ENCODE measurements at places on chromosomes 12 and 14.

- DNase-seq, result no peak
Measured at GRCh38 chr12:67747869-67748742, 99.6 kb downstream of the DYRK2 start.

DNA sequence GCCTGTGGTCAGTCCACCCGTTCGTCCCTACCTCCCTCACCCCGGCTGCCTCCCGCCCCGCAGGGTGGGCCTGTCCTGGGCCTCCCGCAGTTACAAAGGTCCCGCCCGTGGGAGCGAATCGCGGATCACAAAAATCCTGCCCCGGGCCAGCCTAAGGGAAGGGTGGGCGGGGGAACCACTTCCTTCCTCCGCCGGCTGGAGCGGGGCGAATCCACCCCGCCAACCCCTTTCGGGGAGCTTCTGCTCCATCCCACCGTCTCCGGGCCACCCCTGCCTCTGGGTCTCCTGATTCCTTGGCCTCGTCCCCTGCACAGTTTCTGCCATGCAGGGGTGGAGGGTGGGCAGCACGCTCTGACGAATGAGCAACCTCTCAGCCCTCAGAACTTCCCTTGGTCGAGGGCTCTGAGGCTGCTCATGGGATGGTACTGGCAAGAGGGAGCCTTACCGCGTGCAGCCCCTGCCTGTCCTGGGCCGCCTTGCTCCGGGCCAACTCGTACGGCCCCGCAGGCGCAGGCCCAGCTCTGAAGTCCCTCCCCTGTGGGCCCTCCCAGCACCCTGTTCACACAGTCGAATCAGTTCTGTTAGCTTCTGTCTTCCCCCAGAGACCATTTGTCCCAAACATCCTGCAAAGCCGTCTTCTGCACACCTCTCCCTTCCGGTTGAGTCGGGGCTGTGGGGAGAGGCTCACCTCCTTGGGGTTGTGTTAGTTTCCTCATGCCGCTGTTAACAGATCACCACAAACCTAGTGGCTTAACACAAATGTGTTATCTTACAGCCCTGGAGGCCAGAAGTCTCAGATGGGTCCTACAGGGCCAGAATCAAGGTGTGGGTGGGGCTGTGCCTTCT is 589 bp upstream of the HVCN1 start:
- peak; percentile 56 for DNase-seq

GRCh38 chr12:127504874-127505273 is 762.1 kb upstream of the TMEM132C start:
- no peak for DNase-seq

GRCh38 chr14:106665814-106666213 is 1139.4 kb downstream of the TMEM121 start:
- no peak for DNase-seq

- no peak for DNase-seq
Measured at GRCh38 chr12:95231190-95231589, 13.6 kb downstream of the VEZT start.

- DNase-seq, result peak; percentile 76
Measured at GRCh38 chr12:6953442-6954315, 2.5 kb downstream of the PTPN6 start.

DNA sequence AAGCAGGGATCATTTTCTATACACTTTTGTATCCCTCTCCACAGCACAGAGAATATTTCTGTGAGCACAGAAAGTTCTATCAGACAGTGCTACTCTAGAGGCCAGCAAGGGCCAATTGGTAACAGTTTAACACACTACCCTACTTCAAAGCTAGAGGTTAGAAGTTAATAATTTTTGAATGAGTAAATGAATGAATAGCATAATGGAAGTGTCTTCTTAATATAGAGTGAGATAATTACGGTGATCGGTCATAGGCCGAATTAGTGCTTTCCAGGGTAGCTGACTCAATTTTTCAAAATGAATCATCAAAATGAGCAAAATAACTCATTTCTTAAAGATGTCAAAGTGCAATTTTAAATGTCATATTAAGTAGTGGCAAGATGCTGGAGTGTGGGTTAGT is 67.0 kb upstream of the CCDC198 start:
- no peak for DNase-seq

GRCh38 chr12:132503618-132504204 is 13.8 kb downstream of the FBRSL1 start:
- DNase-seq, result no peak

DNA sequence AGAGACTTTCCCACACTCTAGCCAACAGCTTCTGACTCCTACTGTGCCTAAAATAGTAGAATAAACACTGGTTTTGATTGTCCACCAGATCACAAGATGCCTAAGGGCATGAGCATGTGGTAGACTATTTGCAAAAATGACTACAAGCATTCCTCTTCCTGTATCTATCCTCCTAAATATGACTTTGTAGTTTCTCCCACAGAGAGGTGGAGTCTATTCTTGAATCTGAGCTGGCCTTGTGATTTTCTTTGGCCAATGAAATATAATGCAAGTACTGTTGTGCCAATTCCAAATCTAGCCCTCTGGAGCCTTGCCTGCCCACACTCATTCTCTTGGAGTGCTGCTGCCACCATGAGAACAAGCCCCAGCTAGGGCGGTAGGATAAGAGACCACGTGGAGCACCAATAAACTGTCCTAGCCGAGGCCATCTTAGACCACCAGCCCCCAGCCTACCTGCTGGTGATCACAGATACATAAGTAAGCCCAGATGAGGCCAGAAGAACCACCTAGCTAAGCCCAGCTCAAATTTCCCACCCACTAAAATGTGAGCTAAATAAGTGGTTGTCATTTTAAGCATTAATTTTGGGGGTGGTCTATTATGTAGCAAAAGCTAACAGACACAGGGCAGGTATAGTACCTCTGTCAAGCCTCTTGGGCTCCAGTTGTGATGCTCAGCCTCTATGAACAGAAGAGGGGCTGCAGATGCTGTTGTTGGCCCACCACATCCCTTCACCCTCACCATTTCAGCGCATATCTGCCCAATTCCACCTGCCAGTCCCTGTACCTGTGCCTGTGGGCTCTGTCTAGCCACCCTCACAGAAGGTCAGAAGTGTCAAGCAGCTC is 17.9 kb downstream of the ZFP36L1 start:
- DNase-seq, result no peak

- no peak for DNase-seq
Measured at GRCh38 chr14:100537446-100538350, 49.5 kb downstream of the BEGAIN start.

DNA sequence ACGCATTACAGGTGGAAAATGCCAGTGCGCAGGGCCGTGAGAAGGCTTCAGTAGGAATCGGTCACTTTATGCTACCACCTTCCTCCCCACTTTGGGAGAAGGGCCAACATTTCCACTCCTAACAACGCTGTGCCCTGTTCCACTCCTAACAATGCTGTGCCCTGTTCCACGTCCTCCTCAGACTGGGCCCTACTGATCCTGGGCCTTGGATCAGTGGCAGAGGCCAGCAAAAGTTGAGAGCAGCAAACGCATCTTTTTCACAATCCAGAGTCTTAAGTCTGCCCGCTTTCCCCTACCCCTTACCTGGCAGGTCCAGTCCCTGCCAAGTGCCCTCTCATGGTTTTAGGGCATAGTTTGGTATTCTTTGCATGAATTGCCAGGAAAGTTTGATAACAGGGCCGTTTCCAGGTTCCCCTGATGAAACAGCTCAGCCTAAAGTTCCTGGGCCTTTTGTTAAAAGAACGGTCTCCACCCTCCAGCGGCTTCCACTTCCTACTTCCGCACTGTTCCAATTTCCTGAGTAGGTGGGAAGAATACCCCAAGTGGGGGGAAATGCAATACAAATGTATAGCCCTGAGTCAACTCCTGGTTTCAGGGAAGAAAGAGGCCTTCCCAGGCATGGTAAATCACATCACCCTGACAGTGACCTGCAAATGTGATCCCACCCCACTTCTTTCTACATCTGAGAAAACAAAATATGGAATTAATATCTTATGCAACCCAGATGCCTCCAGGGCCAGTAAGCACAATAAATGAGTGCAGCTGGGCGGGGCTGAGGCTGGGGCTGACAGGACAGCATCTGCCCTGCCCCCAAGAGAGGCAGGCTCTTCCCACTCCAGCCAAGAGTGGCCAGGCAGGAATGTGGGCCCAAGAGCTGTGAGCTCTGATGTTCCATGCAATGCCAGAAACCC is 15.0 kb downstream of the KCTD10 start:
- no peak for DNase-seq

DNA sequence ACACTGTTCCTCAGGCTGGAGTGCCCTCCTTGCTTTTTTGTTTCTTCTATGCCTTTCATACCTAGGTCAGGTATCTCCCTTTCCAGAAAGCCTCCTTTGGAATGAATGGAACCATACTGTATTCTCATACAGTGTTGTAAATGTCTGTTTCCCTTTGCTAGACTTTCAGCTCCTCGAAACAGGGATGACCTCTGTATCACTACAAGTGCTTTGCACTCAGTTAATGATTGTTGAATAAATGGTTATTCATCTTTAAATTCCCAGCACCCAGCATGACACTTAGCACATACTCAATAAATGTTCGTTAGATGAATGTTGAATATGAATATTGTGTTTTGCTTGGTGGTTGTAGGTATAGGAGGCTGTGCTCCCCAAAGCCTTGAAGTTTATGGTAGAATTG is 5.9 kb upstream of the TULP3 start:
- DNase-seq, result no peak

- DNase-seq, result no peak
Measured at GRCh38 chr14:101462726-101463565, 98.3 kb upstream of the DIO3 start.

GRCh38 chr12:55037351-55037987 is 17.7 kb downstream of the NEUROD4 start:
- no peak for DNase-seq

- DNase-seq, result peak; percentile 63
Measured at GRCh38 chr14:23631702-23632460, 4.3 kb upstream of the DHRS2 start.

DNA sequence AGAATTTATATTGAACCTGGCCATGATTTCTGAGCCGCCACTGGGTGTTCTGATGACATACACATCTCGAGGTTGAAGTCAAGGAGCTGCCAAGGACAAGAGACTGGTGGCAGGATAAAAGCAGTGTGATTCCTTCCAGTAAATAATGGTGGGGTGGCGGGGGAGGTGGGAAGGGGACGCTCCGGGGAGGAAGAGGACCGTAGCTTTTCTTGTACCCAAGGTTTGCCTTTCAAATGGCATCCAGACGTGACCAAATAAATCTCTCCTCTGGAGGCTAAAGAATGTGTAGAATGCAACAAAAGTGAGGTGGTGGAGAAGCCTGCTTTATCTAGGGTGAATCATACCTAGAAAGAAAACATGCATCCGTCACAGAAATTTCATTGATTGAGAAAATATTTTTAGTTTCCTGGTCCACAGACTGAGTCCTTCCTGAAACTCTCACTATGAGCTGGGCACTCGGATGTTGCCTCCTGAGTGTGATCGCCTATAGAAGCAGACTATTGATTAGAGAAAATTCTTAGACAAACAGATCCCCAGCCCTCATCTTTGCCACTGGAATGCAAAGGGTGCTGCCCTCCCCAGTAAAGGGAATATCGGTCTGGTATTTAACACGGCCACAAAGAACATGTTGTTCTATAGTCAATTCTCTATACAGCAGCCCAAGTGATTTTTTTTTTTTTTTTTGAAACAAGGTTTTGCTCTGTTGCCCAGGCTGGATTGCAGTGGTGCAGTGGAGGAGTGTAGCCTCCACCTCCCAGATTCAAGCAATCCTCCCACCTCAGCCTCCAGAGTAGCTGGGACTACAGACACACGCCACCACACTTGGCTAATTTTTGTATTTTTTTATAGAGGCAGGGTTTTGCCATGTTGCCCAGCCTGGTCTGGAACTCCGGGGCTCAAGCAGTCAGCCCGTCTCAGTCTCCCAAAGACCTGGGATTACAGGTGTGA is 112.1 kb downstream of the DPF3 start:
- no peak for DNase-seq

DNA sequence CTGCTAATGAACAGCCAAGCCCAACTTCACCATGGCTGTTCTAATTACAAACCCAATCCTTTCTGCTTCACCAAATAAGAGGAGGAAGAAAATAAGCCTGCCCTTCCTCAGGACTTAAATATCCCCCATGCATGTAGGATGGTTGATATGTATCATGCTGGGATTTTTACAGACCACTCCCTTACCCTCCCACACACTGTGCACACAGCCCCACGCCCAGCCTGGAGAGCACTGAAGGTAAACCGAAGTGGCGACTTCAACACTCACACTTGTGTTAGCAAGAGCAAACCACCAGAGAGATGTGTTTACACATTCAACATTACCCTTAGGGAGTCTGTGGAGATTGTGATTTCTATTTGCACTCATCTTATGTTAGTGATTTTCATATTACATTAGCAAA is 241.2 kb downstream of the EGLN3 start:
- DNase-seq, result no peak

- no peak for DNase-seq
Measured at GRCh38 chr12:92695577-92695976, 7.2 kb upstream of the PLEKHG7 start.

DNA sequence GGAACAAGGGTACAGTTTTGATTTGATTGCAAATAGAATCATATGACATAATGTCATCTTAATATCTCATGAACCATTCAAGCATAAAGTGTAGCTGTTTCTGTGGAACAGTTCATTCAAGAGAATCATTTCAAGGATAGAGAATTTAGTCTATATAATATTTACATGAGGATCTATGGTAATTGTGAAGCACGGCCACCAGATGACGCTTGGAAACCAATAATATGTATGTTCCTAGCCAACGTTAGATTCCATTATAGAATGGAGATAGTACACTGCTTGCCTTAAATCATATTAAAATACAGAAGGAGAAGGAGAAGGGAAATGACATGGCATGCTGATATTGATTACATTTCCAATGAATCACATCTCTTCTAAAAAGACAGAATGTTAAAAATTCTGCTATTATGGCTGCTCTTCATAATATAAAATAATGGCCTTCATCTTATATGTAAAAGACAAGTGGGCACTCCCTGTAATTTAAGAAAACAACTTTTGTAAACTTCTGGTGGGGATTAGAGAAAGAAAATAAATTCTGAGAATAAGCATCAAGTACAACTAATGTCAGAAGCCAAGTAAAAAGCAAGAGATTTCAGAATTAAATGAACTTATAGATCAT is 351.0 kb downstream of the NAV3 start:
- DNase-seq, result no peak

GRCh38 chr12:5258926-5259325 is 173.0 kb upstream of the NTF3 start:
- no peak for DNase-seq

- no peak for DNase-seq
Measured at GRCh38 chr14:76968621-76969063, 59.9 kb downstream of the IRF2BPL start.

DNA sequence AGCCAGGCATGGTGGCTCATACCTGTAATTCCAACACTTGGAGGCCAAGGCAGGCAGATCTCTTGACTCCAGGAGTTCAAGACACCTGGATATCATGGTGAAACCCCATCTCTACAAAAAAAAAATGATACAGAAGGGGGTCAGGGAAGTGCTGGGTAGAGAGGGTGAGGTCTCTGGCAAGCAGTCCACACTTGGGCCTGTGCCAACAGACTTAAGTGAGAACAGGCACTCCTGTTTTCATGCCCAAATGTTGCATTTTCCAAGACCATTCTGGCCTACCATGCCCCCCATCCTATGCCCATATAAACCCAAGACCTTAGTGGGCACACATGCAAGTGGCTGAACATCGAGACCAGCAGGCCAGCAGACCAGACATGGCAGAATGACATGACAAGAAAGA is 16.0 kb upstream of the CMAS start:
- no peak for DNase-seq

Data from CD4-positive, alpha-beta T cell treated with Interleukin-6 at 100 ng/mL for 8 hours (primary cell).